Neural progenitor cell (in vitro differentiated cells): ENCODE measurements at places on chromosomes 11 and 22. TPM values are rescaled to one million over a fixed set of nuclear protein-coding genes. Genes with fewer than 3 reads are reported as not detected.

The FGF3 gene
- total RNA-seq: not detected in 2 replicates

The MAJIN gene
- 0.06 TPM in 1 of 2 replicates, not detected in the other for total RNA-seq

- no peaks in the 10 kb centered on the region for H3K36me3 ChIP-seq
- DNase-seq: no peak
- H3K27ac ChIP-seq: no peak overlapping the region
- H3K27me3 ChIP-seq: no peaks in the 10 kb centered on the region
- H3K4me1 ChIP-seq: no peaks in the 10 kb centered on the region
Measured at GRCh38 chr11:113849713-113850112, 25.7 kb downstream of the USP28 start.

- H3K4me1 ChIP-seq: no peaks in the 10 kb centered on the region
- H3K4me3 ChIP-seq: no peak overlapping the region
- H3K27ac ChIP-seq: no peak overlapping the region
- DNase-seq: no peak
Measured at GRCh38 chr22:30344447-30345200, 12.1 kb downstream of the SF3A1 start.

DNA sequence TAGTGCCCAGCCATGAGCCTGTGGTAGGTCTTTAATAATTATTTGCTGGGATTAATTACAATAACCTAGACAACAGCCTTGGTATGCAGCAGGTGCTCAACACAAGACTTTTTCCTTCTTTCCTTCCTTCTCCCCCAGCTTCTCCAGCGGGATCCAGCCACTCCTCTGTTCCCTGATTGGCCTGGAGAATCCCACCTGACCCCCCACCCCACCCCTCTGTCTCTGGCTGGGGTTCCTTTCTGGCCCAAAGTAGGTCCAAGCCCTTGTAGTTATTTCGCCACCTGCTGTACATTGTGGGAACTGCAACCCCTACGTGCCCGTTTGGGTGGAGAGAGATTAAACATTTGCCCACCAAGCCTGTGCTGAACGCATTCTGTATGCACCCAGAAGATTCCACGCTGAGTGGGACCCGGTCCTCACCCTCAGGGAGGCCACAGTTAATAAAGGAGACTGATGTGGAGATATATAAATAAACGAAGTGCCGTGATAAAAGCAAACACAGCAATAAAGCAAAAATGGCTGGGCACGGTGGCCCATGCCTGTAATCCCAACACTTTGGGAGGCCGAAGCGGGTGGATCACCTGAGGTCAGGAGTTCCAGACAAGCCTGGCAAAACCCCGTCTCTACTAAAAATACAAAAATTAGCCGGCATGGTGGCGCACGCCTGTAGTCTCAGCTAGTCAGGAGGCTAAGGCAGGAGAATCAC is 32.1 kb upstream of the DGKZ start:
- no peaks in the 10 kb centered on the region for H3K4me1 ChIP-seq
- H3K36me3 ChIP-seq: no peaks in the 10 kb centered on the region
- H3K4me3 ChIP-seq: no peak overlapping the region
- H3K27ac ChIP-seq: no peak overlapping the region

- H3K27me3 ChIP-seq: no peaks in the 10 kb centered on the region
- no peak overlapping the region for H3K27ac ChIP-seq
- H3K4me3 ChIP-seq: no peak overlapping the region
Measured at GRCh38 chr11:3367221-3367620, 11.7 kb downstream of the ZNF195 start.
